Left lobe of liver (tissue), 2 donors: ENCODE measurements at places on chromosomes 6 and 20.
A peak's percentile ranks its signal among the peaks of the same experiment; 100 is the strongest.

GRCh38 chr6:79544299-79544927 lies 7.2 kb upstream of the LCA5 start:
- no peak for DNase-seq

GRCh38 chr20:25252686-25253421 lies 5.0 kb downstream of the PYGB start:
- peak; percentile 12 for DNase-seq

DNA sequence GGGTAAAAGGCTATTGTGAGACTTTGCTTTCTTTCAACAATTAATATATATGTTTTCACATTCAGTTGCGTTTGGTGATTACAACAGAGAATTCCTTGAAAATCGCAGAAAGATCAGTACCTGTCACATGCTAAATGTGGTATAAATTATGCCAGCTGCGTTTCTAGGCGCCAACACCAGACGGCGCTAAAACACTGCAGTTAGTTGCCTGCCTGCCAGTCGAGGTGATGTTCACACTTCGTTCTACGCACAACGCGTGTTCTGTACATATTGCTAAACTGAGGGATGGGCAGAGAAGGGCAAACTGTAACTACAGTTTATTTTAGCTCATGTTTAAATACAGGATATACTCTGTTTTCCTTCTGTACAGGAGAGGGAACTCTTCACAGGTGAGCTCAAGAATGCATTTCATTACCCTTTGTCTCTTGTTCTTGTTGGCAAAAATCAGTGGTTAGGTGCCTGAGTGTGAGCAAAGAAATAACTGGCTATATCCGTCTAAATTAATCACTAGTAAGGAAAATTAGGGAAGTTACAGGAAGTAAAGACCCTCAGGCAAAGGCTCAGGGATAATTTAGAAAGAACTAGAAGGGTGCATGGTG lies 100.1 kb upstream of the RGS17 start:
- no peak for DNase-seq

DNA sequence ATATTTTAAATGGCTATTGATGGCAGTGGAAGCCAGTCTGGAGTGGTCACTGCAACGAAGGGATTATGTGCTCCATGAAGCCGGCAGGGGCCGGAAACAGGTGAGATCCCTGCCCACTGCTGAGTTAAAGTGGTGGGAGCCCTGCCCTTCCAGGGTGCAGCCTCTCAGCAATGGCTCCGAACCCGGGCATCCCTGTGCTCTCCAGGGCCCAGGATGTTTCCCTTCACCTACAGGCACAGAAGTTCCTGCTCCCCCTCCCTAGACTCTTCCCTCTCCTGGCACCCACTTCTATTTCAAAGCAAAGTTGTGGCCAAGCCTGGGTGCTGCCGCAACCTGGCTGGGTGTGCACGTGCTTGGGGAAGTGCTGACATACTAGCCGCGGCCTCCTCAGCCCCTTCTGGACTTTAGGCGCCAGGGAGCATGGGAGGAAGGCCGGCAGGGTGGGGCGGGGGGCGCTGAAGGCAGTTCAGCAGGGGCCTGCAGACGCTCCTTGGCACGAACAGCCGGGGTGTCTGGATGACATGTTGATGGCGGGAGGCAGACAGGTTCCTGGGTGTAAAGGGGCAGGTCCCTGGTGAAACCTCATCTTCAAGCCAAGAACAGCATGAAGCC lies 452.3 kb downstream of the HTR1B start:
- no peak for DNase-seq

DNA sequence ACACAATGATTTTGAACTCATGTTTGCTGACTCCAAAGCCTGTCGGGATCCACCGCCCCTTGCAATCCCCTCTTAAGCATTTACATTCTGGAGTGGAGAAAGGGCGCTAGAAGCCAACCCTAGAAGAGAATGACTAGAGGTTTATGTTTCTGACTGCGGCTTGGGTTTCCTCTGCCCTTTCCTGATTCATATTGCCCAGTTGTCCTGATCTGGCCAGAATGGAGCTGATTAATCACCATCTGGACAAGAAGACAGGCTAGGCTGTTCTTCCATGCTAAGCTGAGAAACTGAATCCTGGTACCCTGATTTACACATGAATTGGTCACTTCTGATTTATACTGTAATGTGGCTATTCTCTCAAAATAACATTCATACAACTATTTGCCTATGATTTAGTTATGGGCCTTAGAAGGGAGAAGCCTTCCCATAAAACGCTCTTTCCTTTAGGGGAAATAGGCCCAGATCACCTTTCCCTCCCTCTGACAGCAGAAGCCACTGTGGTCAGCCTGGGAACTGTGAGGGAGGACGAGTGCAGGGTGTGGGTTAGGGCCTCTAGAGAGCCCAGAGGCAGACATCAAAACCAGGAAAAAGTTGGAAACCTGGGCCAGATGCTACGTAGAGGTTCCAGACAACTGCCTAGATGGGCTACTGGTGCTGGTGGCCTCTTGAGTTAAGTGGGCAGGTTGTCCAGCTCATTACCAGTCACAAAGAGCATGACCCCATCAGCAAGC lies 199.2 kb upstream of the PRDM1 start:
- DNase-seq, result no peak

DNA sequence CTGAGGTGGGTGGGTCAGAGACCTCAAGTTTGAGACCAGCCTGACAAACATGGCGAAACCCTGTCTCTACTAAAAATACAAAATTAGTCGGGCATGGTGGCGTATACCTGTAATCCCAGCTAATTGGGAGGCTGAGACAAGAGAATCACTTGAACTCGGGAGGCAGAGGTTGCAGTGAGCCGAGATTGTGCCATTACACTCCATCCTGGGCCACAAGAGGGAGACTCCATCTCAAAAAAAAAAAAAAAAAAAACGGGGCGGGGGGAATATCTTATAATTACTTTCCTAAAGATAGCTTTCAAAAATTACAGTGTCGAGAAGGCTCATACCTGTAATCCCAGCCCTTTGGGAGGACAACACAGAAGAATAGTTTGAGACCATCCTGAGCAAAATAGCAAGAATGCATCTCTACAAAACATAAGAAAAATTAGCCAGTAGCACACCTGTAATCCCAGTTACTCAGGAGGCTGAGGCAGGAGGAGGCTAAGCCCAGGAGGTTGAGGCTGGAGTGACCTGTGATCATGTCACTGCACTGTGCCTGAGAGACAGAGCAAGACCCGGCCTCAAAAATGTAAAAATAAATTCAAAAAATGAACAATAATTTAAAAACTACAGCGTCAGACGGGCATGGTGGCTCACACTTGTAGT lies 25.8 kb downstream of the CBFA2T2 start:
- no peak for DNase-seq

- no peak for DNase-seq
Observed at GRCh38 chr20:32509639-32510066, 75.5 kb downstream of the NOL4L start.

GRCh38 chr6:156752666-156753301 lies 24.4 kb upstream of the ARID1B start:
- DNase-seq, result peak; percentile 90

DNA sequence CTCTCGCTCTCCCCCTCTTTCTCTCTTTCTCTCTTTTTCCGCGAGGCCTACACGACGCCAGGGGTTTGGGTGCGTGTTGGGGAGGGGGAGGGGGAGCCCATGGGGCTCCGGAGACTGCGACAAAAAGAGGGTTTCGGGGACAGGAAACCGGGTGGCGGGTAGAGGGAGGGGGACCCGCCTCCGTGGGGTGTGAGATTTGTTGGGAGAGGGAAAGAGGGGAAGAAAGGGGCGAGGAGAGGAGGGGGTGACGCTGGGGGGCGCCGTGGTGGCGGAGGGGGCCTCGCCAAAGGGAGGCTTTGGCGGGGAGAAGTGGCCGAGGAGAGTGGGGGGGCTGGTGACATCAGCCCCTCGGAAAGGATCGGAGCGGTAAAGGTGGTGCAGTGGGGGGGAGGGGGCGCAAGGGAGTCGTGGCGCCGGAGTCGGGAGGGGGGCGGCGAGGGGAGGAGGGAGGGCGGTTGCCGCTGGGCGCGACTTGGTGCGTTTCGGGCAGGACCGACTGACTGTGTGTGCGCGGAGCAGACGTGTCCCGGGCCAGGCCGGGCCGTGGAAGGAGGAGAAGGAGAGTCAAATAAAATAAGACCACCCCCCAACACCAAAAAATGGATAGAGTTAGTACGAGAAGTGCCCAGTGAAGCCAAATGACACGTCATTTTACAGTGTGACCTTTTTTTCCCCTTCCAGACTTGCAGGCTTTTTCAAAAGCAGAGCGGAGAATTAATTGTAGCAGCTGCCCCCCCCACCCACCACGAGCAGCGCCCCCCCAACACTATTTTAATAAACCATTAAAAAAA lies 39.8 kb downstream of the GNAS start:
- DNase-seq, result peak; percentile 69

DNA sequence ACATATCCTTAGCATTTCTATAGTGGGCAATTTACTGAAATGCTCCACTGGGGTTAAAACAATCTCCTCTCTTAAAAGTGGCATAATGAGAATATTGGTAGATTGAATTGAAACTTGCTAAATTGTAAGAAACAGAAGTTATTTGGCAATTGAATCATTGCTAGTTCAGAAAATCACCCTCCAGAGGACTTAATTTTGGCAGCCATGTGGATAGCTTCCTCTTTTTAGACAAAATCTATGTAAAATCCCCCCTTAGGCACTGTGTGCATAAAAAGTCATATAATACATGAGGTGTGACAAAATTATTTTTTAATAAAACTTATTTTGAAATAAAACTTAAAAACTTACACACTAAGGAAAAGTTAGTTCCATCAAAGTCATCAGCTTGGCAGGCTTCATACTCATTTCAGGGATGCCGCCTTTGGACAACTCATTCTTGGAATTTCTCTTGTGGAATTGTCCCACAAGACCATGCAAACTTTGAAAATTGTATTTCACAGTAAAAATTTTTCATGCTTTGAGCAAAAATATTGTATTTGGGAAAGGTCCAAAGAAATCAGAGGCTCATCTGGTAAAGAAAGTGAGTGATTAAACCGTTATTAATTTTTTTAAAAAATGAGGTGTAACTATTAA lies 473.0 kb downstream of the BCKDHB start:
- no peak for DNase-seq
